ENCODE measurements at places on chromosomes 1 and 21.

DNA sequence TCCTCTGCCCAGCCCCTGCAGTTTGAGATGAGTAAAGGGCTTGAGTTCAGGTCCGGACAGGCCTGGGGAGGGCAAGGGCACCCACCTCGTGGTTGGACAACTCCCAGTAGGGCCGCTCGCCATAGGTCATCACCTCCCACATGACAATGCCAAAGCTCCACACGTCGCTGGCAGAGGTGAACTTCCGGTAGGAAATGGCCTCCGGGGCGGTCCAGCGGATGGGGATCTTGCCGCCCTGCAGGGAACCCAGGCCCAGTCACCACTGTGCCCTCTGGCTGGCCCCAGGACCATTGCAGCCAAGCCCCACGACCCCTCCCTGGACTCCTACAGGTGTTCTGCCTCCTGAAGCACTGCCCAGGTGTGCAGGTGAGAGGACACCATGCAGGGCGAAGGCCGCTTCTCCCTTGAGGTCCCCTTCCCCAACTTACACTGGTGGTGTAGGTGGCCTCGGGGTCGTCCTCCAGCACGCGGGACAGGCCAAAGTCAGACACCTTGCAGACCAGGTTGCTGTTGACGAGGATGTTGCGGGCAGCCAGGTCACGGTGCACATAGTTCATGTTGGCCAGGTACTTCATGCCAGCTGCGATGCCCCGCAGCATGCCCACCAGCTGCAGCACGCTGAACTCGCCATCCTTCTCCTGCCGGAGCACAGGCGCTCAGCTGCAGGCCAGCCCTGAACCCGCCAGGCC, 24.1 kb downstream of the EPHA2 start:
- no peak for DNase-seq

DNA sequence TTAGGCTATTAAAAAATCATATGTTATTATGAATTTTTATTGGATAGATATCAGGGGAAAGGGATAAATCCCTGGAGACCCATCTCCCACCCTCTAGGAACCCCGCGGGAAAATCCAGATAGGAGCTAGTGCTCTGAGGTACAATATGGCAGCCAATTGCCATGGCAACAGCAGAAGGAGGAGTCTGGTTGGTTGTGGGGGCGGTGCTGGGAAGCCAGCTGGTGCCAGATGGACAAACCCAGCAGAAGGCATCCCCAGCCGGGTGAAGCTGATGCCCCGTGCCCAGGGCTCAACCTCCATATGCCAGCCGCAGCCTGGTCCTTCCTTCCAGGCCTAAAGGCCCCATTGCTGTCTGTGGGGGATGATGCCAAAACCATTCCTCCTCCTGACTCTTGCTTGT, 38.3 kb downstream of the RHBG start:
- DNase-seq, result no peak

- no peak for DNase-seq
Observed at GRCh38 chr1:170864238-170864637, 71.1 kb upstream of the MROH9 start.

DNA sequence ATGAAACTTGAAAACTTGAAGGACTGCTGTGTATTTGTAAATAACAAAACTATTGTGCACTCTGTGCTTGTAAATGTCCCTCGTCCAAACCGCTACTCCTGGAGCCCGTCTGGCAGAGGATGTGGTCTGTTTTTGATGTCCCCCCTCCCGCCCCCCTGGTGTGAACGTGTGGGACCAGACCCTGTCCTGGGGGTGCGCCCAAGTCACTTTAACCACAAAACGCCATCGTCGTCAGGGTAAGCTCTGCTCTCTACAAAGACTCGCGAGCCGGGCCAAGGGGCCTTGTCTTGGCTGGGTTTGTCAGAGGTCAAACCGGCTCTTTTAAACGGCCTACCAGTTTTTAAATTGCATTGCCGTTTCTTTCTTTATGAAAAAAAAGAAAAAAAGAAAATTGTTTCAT, 87.4 kb upstream of the TMEM51 start:
- no peak for DNase-seq

- DNase-seq, result no peak
Observed at GRCh38 chr1:245898581-245898980, 608.5 kb downstream of the SMYD3 start.

- no peak for DNase-seq
Observed at GRCh38 chr1:60141743-60142142, 68.2 kb upstream of the C1orf87 start.

GRCh38 chr1:61746813-61747212, 4.5 kb downstream of the PATJ start:
- no peak for DNase-seq

- DNase-seq, result no peak
Observed at GRCh38 chr1:19130468-19130867, 79.6 kb downstream of the UBR4 start.

GRCh38 chr1:183914891-183915290, 110.0 kb downstream of the RGL1 start:
- DNase-seq, result no peak

DNA sequence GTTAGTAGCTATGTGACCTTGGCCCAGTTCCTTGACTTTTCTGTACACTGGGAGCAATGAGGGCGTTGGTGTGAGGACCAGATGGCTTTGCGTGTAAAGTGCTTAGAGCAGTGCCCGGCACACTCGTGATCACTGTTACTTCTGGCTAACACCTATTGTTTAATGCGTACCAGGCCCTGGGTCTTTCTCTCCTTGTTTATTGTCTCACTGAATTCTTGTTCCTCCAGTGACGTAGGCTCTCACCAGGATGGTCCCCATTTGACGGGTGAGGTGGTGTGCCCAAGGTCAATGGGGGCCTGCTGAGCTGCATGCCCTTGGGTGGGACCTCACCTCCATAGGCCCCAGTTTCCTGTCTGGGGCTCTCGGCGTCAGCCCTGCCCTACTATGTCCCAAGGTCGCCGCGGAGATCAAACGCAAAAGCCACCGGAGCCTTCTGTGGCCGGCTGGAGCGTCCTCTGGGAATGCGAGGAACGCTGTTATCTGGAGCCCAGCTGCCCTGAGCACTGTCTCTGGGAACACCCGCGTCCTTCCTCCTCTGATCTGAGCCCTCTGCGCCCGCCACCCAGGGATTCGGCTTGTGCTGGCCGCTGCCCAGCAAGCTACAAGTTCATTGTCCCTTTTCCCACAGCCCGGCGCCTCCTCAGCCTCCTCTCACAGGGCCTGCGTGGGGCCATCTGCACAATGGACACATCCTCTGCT, 28.9 kb downstream of the ALPL start:
- no peak for DNase-seq

DNA sequence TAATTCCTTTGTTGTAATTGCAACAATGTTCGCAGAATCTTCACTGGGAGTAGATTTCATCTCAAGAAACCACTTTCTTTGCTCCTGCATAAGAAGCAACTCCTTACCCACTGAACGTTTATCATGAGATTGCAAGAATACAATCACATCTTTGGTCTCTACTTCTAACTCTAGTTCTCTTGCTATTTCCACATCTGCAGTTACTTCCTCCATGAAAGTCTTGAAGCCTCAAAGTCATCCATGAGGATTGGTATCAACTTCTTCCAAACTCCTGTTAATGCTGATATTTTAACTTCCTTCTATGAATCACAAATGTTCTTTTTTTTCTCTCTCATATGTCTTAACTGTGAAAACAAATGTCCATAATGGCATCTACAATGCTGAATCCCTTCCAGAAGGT, 118.6 kb upstream of the RAB4A start:
- no peak for DNase-seq

GRCh38 chr1:117665556-117666270, 59.9 kb downstream of the TENT5C start:
- DNase-seq, result no peak

- DNase-seq, result no peak
Observed at GRCh38 chr1:67818725-67819301, 14.5 kb downstream of the GNG12 start.

GRCh38 chr1:57926025-57926552, 502.2 kb upstream of the DAB1 start:
- DNase-seq, result no peak

DNA sequence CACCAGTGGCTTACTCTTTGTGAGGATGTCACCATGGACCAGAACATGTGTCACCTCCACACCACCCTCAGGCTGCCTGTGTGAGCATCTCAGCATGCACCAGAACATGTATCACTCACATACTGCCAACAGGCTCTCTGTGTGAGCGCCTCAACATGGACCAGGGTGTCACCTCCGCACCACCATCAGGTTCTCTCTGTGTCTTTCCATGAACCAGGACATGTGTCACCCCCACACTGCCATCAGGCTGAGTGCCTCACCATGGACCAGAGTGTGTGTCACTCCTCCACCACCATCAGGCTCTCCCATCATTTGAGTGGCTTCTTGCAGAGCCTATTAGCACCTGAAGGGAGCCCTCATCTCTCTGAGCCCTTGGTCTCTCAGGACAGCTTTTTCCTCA, 125.2 kb downstream of the ZNF648 start:
- DNase-seq, result no peak

GRCh38 chr1:14737561-14738094, 139.1 kb downstream of the KAZN start:
- DNase-seq, result no peak

All from activated T-helper 2 cell treated with anti-CD3 and anti-CD28 coated beads, Interferon-gamma antibody, Interleukin-2, Interleukin-4, amounts not matched to agents 10 μg/mL and 5 μg/mL and 100 μg/mL, durations not matched to agents 14 hours and 24 hours and 36 hours (primary cell).